ENCODE measurements at places on chromosomes 3 and 15.
A peak's percentile ranks its signal among the peaks of the same experiment; 100 is the strongest.

GRCh38 chr3:195260280-195260905 is 10.6 kb downstream of the XXYLT1 start:
- no peak for DNase-seq

DNA sequence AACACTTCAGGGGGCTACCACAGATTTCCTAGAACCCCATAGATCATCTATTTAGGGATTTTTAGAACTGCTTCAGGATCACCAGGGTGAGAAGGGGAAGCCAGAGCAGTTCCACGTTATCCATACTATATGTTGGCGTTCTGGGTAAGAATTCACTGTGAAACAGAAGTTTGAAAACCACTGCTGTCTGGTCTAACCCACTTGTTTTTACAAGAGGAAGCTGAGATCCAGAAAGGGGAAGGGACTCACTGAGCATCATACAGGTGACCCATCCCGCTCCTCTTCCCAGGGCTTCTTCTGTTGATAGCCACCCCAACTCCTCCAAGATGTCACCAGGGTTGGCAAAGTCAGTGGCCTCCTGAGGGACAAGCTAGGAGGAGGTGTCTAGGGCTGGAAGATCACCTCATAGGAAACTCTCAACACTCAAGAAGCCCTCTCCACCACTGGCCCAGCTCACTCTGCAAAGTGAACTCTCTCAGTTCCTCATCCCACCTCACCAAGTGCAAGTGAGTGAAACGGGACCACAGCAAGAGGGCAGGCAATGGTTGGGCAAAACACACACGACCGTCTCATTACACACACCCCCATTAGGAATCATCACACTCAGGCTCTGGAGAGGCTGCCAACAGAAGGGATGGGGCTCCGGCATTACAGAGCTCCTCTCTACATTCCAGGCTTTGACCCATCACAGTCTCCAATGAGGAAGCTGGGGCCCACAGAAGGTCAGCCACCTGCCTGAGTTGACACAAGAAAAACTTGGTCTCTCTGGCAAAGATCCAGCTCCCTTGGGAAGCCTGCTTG is 1.8 kb downstream of the DAPK2 start:
- DNase-seq: no peak

GRCh38 chr3:176375519-176375918 is 821.8 kb downstream of the TBL1XR1 start:
- no peak for DNase-seq

DNA sequence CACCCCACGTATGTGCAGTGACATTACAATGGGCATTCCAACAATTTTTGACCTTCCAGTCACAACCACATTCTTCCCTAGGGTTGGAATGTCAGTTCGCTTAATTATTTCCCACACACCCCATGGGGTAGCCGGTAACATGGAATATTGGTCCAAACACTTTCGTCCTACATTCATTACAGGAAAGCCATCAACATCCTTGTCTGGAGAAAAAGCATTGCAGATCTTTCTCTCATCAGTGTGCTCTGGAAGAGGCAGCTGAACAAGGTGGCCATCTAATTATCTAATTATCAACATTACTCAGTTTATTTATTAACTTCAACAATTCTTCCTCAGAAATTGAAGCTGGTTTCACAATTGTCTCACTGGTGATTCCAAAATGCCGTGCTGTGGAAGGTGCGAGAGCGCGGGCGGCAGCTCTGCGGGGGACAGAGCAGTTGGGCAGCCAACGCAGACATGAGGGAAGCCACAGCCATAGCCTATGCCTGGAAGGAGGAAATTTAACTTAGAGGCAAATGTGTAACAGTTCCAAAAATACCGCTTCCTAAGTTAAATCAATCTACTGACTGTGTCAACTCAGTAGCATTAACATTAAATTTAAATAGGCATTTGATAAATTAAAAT is 1158.9 kb upstream of the EPHA6 start:
- peak; percentile 7 for DNase-seq

GRCh38 chr3:133963657-133964396 is 65.9 kb downstream of the SLCO2A1 start:
- DNase-seq: no peak

Data from kidney glomerular epithelial cell (primary cell).